MM.1S (cell line): ENCODE measurements at places on chromosomes 13 and 19.

DNA sequence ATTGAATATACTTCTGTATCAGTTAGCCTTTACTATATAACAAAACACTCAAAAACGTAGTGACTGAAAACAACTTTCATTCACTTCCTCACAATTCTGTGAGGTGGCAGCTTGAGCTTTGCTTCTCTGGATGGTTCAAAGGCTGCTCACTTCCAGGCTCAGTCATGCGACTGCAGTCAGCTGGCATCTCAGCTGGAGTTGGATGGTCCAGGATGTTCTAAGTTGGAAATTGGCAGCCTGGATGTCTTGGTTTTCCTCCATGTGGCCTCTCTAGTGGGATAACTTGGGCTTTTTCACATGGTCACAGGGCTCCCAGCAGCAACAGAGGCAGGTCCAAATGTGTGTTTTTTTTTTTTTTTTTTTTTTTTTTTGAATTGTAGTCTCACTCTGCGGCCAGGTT, 204.4 kb downstream of the LACC1 start:
- no peak for DNase-seq

- DNase-seq, result no peak
These were observed 1.3 kb upstream of the CALM3 start for GRCh38 chr19:46599716-46600373.

- no peak for DNase-seq
These were observed 2.3 kb downstream of the CEACAM18 start for GRCh38 chr19:51480590-51480989.

DNA sequence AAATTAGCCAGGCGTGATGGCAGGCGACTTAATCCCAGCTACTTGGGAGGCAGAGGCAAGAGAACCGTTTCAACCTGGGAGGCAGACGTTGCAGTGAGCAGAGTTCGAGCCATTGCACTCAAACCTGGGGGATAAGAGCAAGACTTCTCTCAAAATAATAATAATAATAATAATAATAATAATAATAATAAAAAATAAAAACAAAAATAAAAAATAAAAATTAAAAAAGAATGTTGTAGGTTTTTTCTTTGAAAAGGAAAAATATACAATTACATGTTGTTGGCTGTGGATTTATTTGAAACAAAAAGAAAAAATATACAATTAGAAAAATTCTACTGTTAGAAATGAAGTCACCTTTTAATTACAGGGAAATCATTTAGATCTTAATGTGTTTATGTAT, 11.5 kb upstream of the PRODH2 start:
- DNase-seq, result no peak

GRCh38 chr13:108573455-108573854, 56.0 kb upstream of the MYO16 start:
- DNase-seq, result no peak

DNA sequence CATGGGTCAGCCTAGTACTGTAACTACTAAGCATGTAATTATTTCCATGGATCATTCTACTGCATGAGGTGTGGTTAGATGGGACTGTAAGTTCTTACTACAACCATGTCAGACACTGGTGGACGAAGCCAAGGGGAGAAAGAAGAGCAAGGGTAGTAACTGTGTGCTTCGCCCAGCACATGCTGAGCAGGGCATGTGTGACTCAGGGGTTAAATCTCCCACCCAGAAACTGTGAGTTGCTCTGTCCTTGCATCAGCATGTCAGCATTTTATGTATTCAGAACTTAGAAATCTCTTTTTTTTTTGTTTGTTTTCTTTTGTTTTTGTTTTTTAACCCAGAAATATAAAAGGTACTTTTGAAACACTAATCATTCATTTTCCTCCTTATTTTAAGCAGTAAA, 436.6 kb upstream of the KLF12 start:
- DNase-seq, result no peak

DNA sequence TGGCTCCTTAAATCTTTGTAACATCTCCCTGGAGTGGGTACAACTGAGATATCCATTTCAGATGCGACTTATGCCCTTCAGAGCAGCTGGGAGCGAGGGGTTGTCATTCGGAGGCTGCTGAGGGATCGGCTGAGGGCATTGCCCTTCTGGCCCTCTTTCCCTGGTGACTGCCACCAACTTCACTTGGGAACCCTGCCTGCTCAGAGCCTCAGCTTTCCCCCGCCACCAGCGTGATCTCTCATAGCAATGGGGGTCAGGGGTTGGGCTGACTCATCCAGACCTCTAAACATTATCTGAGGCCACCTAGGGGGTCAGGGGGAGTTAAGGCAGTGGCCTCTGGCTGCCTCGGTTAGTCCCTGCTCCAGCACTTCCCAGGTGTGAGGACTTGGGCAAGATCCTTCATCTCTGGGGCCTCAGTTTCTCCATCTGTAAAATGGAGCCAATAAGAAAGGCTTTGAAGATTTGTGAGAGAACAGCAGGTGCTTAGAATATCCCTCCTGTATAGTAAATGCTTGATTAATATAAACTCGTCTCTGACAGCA, 1.1 kb downstream of the PRX start:
- DNase-seq, result no peak

- no peak for DNase-seq
These were observed 22.6 kb downstream of the SAE1 start for GRCh38 chr19:47153266-47153665.

GRCh38 chr19:23992348-23992747, 77.7 kb downstream of the ZNF726 start:
- DNase-seq, result peak; percentile 38

DNA sequence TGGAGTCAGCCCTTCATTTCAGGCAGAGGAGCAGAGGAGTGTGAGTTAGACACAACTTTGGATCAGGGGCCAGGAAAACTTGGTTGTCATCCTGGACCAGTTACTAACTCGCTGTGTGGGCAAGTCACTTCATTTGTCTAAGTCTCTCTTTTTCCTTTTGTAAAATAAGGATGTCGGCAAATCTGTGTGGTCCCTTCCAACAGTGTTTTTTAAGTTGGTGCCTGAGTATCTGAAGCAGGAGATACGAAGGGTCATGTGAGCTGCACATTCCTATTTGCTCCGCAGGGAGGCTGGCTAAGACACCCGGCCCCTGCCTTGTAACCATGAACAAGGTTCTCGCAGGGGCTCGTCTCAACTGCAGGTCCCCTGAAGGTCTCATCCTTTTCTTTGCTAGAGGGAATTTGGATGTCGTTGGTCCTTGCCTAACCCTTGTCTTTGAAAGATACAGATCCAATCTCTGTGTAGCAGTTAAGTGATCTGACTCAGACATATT, 64.3 kb downstream of the LRCH1 start:
- no peak for DNase-seq

GRCh38 chr13:76266561-76266960, 619.6 kb downstream of the KCTD12 start:
- no peak for DNase-seq

DNA sequence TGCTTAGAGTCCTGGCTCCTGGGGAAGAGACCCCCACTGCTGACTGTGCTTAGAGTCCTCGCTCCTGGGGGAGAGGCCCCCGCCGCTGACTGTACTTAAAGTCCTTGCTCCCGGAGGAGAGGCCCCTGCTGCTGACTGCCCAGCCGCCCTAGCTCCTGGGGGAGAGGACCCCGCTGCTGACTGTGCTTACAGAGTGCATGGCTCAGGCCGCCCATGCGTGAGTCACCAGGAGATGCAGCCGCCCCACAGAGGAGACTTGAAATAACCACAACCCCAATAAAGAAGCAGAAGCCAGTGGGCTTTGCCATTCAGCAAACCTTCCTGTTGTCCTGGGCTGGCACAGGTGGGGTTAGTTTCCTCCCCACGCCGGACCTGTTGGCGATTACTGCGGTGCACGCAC, 79.2 kb upstream of the C13orf46 start:
- no peak for DNase-seq

- no peak for DNase-seq
These were observed 934.6 kb downstream of the SLITRK1 start for GRCh38 chr13:82947683-82948082.

GRCh38 chr13:43305416-43305815, 282.0 kb downstream of the DNAJC15 start:
- no peak for DNase-seq

DNA sequence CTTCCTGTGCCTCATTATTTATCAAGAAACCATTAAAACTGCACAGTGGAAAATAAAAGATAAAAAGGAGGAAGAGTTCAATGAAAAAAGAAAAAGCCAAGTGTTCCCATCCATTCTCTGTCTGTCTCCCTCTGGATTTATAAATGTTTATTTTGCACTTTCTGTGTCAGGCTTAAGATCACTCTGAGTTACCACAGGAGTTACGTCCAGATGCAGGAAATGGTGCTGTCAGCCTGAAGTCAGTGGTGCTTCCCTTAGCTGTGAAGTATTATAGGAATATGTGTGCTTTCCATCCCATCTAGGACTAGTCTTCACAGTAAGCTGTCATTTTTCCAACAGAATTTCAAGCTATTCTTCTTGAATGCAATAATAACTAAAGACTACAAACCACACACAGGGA, 420.2 kb downstream of the KCTD12 start:
- no peak for DNase-seq

- DNase-seq, result no peak
These were observed 24.2 kb upstream of the TCF3 start for GRCh38 chr19:1676351-1677266.

GRCh38 chr13:53050151-53050550, 21.5 kb downstream of the OLFM4 start:
- no peak for DNase-seq

GRCh38 chr13:91934354-91934753, 535.9 kb downstream of the GPC5 start:
- DNase-seq, result no peak

DNA sequence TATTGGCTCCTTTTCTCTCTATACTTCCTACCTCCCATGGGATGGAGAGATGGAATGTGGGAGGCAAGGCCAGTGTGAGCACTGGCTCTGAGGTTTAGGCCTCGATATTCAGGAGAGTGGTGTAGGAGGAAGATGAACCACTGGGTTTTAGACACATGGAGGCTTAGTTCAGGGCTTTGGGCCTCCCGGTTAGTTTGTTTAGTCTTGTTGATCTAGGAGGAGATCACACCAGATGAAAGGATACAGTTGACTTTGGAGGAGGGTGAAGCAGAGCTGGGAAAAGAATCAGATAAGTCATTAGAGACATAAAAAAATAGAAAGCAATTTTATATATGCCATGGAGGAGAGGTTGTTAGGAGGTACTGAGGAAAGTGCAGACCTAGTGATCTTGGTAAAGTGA, 30.9 kb downstream of the RNASEH2B start:
- no peak for DNase-seq

DNA sequence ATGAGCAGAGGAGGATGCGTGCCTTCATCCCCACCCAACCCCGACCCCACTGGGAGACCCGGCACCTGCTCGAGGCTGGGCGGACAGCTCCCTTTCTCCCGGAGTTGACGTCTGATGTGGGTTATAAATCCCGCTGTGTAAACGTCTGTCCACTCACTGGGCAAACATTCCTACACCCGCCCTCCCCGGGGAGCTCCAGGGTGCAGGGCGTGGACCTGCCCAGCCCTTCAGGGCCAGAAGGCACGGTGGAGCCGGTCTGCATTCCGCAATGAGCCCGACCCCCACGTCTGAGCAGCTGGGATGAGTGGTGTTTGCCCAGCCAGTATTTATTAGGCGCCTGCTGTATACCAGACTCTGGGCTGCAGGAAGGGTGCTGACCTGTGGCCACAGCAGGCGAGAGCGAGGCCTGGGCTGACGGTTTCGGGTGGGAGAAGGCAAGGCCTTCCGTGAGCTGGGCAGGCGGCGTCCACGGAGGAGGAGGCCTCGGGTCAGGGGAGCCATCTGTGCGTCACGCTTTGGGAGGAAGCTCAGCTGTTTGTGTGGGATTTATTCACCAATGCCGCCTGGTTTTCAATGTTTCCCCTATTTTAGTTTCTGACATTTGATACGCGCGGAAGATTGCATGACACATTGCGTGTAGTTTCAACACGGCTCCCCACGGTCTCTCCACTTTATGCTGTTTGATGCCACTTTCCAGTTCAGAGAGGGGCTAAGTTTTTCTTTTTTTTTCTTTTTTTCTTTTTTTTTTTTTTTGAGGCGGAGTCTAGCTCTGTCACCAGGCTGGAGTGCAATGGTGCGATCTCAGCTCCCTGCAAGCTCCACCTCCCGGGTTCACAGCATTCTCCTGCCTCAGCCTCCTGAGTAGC, 2.0 kb downstream of the MISP start:
- DNase-seq, result no peak

DNA sequence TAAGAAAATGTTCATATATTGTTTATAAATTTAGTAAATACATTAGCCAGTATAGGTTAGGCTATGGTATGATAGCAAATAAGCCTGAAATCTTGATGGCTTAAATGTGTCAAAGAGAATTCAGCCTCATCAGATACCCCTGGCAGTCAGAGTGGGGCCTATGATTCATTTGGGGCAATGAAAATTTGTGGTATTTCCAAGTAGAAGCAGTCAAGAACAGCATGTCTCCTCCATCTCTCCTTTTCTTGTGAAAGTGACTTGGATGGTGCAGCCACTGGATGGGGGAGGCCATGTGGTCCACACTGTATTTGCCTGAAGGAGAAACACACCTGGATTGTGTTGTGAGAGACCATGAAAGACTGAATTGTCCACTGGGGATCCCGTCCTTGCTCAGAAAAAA, 82.7 kb downstream of the DLEU7 start:
- DNase-seq, result no peak

- DNase-seq, result no peak
These were observed 18.7 kb downstream of the MIPEP start for GRCh38 chr13:23870356-23871140.

DNA sequence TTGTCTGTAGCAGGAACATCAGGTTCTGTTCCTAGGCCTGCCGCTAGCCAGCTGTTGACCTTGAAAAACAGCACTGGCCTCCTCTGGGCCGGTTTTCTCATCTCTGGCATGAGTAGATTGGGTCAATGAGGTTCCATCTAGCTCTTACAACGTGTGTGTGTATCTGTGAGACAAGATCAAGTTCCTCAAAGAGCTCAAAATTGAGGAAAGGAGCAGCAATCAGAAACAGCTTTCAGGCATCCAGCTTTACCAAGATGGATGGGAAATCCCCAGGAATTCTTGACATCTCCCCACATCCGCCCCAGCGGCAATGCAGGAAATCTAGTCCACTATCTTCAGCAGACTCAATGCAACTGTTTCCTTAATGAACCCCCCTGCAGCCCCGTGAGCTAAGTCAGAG, 4.9 kb downstream of the FLT1 start:
- DNase-seq, result no peak

GRCh38 chr19:42272989-42273406, 3.9 kb downstream of the CIC start:
- DNase-seq, result no peak

GRCh38 chr13:52686376-52686775, 33.7 kb downstream of the SUGT1 start:
- DNase-seq, result no peak
